ENCODE measurements at places on chromosomes 6 and 20.

DNA sequence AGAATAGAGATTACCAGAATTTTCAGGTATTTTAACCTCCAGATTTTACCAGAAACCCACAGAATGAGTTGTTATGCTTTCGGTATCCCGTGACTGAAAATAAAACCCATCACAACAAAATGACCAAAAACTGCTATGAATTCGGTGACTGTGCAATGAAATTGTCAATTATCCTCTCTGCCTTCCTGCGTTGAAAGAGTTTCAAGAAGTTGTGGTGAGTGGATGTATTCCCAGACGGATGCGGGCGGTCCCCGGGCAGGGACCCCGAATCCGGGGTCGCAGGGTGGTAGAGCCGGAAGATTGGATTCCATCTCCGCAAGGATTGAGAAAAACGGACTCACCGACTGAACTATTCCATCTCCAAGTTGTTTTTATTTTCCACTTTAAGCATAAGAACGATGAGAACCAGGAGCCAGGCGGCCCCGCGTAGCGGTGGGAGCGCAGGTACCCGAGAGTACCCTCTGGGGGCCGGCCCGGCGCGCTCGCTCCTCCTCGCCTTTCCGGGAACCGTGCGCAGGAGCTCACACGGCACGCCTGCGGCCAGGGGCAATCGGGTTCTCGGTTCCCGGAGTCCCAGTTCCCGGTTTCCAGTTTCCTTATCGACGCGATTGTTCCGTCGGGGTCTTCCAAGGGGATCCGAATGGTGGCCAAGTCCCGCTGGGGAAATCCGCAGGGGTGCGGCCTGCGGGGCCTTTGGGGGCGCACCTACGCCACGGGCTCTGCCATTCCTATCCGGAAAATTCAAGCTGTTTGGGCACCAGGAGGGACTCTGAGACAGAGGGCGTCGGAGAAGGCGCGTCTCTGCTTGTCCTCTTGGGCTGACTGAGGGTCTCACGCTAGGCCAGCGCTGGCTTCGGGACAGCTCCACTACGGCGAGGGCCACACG lies 104.9 kb upstream of the PRDM1 start:
- no peak for DNase-seq

GRCh38 chr6:45432977-45433376 lies 55.2 kb upstream of the SUPT3H start:
- DNase-seq: no peak

GRCh38 chr6:169291646-169292337 lies 38.1 kb upstream of the THBS2 start:
- DNase-seq: no peak

GRCh38 chr6:163414117-163414945 lies at the start of gene QKI:
TSS of gene QKI (plus strand) at chr6:163414718. CDS start at chr6:163415194, 476 bp downstream.
- DNase-seq: peak; percentile 59

- no peak for DNase-seq
These were observed 76.6 kb upstream of the HSF2 start for GRCh38 chr6:122322824-122323223.

DNA sequence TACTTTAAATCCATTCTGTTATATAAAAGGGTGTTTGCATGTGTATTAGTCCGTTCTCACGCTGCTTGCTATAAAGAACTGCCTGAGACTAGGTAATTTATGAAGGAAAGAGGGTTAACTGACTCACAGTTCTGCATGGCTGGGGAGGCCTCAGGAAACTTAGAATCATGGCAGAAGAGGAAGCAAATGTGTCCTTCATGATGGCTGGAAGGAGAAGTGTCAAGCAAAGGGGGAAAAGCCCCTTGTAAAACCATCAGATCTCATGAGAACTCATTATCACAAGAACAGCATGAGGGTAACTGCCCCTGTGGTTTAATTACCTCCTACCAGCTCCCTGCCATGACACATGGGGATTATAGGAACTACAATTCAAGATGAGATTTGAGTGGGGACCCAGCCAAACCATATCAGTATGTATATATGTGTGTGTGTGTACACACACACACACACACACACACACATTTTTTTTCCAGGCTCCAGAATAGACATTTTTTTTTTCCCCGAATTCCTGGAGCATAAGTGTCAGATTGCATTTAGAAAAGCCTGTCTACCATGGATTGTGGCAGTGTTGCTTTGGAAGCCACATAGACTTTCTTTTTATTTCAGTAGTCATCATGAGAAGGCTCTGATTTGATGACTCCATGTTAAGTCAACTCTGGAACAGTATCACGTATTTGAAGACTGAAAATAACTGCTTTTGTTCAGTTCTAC lies 31.5 kb downstream of the KDM1B start:
- DNase-seq: peak; percentile 54

DNA sequence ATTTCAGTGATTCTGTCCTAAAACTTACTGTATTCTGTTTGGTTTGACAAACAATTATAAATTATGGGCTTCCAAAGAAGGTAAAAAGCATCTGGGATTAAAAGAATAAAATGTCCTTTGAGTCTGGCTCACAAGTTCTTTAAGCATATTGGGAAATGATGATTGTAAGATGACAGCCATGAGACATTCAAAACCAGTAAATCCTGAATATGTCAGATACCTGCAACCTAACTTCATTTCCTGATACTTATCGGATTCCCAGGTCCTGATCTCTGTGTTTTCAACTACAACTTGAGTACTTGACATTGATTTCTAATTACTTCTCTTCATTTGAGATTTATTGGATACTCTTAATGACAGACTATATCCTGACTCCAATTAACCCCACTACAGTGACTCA lies 446.6 kb downstream of the GRIK2 start:
- DNase-seq: no peak

DNA sequence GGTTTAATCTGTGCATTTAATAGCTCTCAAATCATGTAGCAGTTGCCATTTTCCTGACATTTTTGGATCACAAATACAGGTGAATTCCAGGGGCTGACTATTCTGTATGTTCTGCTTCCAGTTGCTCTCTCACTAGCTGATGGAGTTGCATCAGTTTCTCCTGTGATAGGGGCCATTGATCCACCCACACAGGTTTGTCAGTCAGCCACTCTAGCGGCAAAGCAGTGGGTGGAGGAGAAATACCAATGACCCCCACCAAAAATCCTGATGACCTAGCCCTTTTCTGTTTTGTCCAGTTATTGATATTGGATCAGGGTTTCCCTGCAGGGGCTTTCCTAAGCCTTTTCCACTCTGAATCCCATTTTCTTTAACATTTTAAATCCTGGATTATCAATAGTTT lies 72.3 kb upstream of the BTN3A2 start:
- DNase-seq: no peak

DNA sequence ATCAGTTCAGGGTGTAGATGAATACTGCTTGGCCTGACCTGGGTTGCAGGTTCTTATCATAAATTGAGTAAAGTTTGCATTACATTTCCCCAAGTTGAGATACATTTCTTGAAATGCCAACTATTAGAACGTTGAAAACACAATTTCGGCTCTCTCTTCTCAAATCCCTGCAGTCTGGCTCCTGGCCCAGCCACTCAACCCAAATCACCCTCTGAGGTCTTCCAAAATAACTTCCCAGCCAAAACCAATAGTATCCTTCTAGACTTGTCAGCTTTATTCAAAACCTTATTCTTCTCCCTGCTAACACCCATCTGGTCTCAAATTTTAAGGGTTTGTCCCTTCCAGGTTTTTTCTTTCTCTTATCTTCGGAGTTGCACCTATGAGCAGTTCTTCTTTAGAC lies 263.6 kb downstream of the EYA4 start:
- DNase-seq: no peak

DNA sequence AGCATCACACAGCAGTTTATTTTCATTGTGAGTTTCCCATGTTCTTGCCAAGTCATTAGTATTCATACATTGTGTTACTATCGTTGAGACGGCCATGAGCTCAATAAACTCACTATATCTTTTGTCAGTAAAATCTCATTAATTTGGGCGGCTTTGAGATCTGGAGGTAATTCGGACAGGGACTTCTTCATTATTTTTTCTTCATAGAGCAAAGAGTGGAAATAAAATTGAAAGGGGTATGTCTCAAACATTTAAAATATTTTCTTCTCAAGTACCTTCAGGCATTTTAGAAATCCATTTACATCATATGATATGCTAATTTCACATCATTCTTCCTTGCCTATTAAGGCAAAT lies 14.6 kb downstream of the NOX3 start:
- no peak for DNase-seq

GRCh38 chr6:43772681-43773049 lies 2.7 kb downstream of the VEGFA start:
- DNase-seq: no peak

DNA sequence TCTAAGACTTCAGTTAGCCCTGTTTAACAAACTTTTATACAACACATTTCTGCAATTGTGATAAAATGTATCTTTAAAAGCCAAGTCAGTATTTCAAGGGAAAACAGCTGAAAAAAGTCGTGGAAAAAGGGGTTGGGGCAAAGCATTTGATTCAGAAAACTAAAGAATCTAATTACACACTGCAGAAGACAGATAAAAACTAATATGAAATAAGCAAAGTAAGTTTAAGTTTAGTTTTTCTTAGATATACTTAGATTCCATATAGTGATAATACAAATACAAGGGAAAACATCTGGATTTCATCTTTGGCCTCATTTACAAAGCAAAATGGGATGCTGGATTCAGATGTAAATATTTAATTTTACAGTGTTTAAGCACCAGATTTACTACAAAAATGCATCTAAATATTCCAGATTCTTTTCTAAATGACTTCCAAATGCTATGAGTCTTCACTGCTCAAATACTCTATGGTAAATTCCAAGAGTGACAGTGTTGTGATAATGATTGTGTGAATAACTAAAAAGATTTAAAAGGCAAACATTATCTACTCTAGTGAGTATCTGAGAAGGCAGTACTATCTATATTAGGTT lies 1.5 kb upstream of the ADNP start:
- DNase-seq: no peak
